NCI-H1048 (cell line): ENCODE measurements at places on chromosomes 12 and 14.
A peak's percentile ranks its signal among the peaks of the same experiment; 100 is the strongest.

GRCh38 chr12:74889563-74890236 is 319.9 kb downstream of the KCNC2 start:
- DNase-seq = no peak

DNA sequence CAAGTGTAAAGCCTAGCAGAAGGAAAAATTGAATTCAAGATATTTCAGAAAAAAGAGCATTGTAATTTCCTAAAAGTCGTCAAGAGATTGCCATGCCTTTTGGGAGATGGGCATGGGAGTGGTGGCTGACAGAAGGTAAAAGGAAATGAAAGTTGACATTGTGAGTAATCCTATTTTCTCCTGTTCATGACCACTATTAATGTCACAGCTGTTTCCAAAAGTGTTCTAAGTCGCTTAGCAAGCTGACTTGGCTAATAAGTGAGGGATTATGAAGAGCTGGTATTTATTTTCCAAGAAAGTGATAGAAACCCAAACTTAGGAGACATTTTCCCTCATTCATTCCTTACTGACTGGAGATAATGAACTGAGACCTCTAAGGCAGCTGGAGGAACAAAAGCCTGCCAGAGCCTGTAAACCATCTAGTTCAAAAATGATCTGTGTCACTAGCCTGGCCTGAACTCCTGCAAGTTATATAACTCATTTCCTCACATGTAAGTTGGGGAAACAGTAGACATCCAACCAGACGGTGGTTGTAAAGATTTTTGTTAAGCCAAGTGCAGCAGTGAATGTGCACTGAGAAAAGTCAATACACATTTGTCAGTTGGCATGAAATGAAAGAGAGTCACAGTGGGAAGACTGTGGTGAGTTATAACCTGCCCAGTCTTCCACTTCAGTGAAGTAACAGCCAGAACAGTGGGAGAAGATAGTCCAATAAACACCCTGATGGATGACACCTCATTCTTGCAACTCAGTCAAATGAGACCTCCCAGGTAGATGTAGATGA is 75.8 kb downstream of the DIO2 start:
- DNase-seq = no peak

DNA sequence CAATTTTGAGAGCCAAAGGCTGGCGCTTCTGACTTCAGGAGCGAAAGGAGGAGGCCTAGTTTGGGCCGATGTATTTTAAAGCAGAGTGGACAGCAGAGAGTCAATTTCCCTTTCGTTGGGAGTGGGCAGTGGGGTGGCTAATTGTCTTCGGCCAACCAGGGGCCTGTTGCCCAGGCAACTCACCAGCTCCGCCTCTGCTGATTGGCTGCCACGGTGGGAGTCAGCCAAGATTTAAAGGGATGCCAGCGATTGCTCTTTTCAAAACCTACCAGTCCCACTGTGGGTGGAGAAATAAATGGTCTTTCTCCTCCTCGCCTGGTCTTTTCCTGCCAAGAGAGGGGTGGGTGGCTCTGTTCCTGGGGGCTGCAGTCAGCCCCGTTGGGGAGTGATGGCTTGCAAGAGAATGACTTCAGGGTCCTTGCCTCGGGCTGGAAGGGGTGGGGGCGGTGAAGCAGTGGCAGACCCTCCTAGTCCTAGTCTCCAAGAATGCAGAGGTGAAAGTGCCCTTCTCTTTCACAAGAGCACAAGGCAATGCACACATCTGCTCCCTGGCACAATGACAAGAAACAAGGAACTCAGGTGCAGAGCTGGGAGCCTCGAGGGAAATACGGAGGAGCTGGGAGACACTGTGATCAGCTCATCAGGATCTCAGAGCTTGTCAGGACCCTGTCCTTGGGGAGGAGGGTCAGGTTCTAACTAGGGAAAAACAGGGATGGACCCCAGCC is 37.7 kb downstream of the RASAL1 start:
- DNase-seq = no peak

DNA sequence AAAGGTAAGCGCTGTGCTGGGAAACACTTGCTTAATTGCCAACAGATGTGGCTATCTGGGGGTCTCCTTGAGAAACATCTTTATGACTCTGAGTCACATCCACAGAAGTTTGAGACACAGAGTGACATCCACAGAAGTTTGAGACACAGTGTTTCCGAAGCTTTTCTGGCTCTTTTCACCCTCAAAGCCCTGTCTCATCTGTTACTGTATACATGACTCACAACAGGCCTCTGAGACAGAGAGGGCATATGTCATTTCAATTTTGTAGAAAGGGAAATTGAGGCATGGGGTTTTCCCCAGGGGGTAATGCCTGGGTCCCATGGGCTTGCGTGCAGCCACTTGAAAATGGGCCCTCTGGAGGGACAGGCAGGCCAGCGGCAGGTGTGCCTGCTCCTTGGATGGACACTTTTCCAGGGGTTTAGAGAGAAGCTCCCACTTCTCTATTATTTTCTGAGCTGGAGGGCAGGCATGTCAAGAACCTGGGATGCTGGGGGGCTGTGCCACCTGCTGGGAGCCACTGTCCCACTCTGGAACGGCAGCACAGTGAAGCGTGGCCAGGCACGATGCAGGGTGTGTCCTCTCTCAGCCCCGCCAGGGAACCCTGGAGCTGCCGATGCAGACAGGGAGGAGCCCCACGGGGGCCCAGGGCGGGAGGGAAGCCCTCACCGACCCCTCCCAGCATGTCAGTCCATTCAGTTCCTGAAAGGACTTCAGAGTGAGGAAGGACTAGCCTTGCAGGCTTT is 111.3 kb upstream of the FKBP4 start:
- no peak for DNase-seq

- peak; percentile 23 for DNase-seq
Measured at GRCh38 chr14:59239022-59239421, 50.6 kb downstream of the DAAM1 start.

- DNase-seq = no peak
Measured at GRCh38 chr12:89117448-89118034, 234.8 kb downstream of the DUSP6 start.

- DNase-seq = no peak
Measured at GRCh38 chr12:6767353-6768319, 1.5 kb downstream of the PTMS start.

- DNase-seq = no peak
Measured at GRCh38 chr14:63928744-63929174, 76.0 kb downstream of the SYNE2 start.

- DNase-seq = no peak
Measured at GRCh38 chr12:93176610-93177126, 201.1 kb upstream of the NUDT4 start.

DNA sequence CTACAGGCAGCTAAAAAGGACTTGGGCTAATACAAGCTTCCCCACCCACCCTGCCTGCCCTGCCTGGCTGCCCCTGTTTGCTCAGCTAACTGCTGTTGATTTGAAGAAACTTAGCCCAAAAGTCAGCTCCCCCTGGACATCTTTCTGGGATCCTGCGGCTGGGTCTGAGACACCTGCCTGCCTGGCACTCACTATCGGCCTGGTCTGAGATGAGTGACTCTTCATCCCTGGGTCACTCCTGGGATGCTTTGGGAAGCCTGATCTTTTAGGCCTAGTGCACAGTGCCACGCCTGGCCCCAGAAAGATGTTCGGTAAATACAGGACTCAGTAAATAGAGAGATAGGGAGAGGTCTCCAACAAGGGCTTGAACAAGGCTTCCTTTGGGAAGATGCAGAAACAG is 211.3 kb upstream of the DIO3 start:
- no peak for DNase-seq

- no peak for DNase-seq
Measured at GRCh38 chr14:65187421-65188049, 85.2 kb upstream of the MAX start.

DNA sequence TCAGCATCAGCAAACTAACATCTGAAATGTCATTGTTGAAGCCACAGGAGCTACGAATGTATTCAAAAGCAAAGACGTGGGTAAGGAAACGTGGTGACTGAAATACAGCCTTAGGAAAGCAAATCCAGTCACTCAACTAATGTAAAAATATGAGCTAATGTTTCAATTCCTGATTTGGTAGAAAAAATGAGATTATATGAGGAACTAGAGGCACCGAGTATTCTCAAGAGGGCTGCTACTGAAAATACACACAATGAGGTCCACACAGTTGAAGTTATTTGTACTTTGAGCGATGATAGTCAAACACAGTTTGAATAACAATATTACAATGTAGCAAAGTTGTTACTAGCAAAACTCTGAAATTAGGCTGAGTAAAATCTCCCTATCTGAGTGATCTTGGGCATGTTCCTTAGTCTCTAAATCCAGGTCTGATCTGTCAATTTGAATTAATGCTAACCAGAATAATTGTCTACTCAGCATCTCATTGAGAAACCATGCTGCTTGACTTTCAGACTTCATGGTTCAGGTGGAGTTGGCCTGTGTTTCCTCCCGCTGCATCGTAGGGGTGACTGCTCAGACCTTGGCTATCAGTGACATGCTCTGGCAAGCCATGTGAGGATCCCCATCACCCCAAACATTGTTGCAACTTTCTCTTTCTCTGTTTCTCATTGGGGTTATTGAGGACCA is 467.1 kb upstream of the SOX5 start:
- DNase-seq = no peak

DNA sequence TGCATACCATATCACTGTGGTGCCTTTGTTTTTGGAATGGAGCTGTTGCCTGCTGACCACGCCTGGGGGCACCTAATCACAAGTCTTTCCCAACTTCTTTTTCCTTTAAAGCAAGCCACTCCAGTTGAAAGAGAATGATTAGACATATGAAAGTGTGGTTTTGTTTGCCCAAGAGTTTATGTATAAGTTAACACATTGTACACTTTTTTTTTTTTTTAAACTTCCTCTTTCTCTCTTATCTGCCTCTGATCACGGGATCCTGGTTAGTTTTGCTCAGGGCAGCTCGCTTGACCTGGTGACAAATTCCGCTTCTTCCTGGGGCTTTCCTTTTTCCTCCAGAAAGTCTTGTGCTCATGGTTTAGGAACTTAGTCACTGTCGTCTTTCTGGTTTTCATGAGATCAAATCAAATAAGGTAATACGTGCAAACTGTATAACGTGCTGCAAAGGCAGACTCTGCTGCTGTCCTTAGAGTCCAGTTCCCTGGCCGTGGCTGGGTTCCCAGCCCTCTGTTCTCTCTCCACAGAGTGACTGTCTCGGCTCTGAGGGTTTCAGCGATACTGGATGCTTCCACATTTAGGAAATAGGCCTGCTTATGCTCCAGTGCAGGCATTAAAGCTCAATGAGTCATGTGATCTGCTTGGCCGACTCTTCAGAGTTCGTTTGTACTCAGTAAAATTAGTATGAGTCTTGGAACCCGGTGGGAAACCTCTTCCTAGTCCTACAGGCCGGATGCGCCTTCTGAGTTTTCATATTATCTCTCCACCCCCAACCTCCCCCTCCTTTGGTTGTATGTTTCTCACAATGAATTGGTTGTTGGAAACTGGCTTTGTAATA is 15.2 kb downstream of the RASSF3 start:
- DNase-seq = no peak

- no peak for DNase-seq
Measured at GRCh38 chr12:114430306-114430705, 24.4 kb upstream of the TBX5 start.

DNA sequence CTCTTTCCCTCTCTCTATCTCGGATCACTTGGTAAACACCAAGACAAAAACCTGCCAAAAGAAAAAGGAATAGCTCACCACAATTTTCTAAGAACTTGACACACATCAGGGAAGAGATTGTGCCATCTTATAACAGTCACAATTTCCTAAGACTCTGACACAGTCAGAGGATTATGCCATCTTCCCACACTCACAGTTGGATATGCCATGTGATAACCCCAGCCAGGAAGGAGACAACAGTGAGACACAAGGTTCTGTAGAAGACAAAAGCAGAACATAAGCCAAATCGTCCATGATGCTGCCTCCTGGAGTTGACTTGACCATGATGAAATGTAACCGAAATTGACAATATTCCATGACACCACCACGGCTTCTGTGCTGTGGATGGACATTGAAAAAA is 2.8 kb upstream of the CLEC9A start:
- no peak for DNase-seq

GRCh38 chr14:57714487-57714931 is 151.4 kb downstream of the SLC35F4 start:
- DNase-seq = no peak

DNA sequence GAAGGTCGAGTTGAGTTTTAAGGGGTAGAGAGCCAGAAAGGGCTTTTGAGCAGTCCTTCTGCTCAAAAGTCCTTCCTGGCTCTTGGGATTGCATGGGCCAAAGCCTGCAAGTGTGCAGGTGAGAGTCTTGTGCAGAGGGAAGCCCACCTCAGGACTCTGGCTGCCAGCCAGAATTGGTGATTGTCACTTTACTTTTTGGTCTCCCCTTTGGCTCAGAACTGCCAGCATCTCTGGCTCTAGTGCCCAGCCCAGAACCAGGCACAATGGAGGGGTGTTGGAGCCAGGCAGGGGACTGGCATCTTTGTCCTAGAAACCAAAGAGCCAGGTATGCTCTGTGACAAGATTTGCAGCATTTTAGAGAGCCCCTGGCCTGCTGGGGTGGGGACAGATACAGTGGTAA is 23.5 kb downstream of the FAM222A start:
- DNase-seq = no peak

- no peak for DNase-seq
Measured at GRCh38 chr12:6332459-6332858, 9.4 kb downstream of the TNFRSF1A start.

GRCh38 chr12:31590642-31591379 is at the start of gene DENND5B:
DENND5B (minus strand) TSS chr12:31591136; CDS start chr12:31590832, 304 bp downstream.
- peak; percentile 47 for DNase-seq

GRCh38 chr14:86129426-86129825 is 599.5 kb downstream of the FLRT2 start:
- DNase-seq = no peak

GRCh38 chr12:124938108-124938507 is 23.7 kb upstream of the UBC start:
- no peak for DNase-seq

GRCh38 chr14:62914025-62914424 is 131.2 kb downstream of the KCNH5 start:
- DNase-seq = no peak

GRCh38 chr14:32332415-32333316 is 3.6 kb downstream of the AKAP6 start:
- DNase-seq = no peak

- DNase-seq = no peak
Measured at GRCh38 chr14:103194256-103195045, 71.2 kb downstream of the TNFAIP2 start.

GRCh38 chr14:99589651-99590530 is 14.1 kb downstream of the CCDC85C start:
- DNase-seq = no peak

DNA sequence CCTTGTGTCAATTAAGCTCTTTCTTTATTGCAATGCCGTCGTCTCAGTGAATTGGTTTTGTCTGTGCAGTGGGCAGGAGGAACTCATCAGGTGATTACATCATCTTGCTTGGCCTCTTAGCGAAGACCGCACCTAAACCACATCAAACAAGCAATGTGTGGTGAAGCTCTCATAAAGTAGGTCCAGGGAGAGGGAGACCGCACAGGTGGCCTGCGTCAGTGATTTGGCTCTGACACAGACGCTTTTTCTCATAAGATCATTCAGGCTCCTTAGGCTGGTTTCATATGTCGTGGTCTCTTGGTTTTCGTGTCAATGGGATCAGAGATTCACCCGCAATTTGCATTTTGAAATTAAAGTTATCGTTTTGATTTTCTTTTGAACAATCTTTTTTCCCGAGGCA is 6.7 kb upstream of the TESC start:
- no peak for DNase-seq

- DNase-seq = no peak
Measured at GRCh38 chr14:35637851-35638250, 103.9 kb downstream of the INSM2 start.

- no peak for DNase-seq
Measured at GRCh38 chr12:108457006-108457733, 57.9 kb upstream of the FICD start.
